ENCODE measurements at places on chromosomes 2 and 18.

DNA sequence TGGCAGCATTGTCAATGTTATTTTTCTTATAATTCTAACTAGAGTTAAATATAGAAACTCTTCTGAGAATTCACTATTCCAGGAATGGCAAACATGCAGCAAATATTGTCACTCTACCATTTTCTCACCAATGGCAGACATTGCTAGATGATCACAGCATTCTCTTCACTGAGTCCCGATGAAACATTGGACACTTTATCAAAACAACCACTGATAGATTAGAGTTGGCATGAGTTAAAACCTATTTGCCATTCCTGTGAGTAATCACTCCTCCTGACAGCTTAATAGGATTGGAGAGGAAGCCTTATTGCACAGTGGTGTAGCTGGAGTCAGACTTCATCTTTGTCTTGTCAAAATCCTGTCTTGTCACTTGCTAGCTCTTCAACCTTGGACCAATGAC, 163.9 kb upstream of the THUMPD2 start:
- DNase-seq: no peak

DNA sequence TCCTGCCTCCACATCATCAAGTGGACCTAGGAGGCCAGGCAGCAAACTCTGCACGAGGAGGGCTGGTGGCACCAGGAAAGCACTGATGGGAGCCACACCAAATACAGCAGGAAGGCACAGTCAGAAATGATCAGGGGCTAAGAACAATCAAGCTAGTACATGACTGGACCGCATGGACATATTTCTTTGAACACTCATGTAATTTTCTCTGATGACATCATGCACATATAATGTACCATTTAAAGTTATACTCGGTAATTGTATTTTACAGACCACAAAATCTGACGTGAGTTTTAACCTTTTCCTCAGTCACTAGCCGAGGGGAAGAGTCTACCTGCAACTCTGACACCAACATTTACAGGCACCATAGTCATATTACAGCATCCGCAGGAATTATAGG, 76.7 kb downstream of the XDH start:
- no peak for DNase-seq

DNA sequence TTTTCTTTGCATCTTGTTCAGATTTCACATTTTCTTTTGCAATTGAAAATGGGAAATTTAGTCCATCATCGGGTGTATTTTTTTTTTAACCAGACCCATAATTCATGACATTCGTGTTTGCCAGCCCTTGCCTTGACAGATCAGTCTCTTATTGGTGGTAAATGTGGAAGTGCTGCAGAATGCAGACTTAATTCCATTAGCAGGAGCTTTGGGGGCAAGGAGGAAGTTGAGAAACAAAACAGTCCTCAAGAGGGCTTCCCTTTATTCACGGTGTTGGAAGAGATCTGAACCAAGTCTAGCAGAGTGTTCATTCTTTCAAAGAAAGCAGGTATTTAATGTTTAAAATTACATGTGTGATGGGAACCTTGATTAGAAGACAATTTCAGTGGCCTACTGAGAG, 16.6 kb upstream of the RPE start:
- no peak for DNase-seq

DNA sequence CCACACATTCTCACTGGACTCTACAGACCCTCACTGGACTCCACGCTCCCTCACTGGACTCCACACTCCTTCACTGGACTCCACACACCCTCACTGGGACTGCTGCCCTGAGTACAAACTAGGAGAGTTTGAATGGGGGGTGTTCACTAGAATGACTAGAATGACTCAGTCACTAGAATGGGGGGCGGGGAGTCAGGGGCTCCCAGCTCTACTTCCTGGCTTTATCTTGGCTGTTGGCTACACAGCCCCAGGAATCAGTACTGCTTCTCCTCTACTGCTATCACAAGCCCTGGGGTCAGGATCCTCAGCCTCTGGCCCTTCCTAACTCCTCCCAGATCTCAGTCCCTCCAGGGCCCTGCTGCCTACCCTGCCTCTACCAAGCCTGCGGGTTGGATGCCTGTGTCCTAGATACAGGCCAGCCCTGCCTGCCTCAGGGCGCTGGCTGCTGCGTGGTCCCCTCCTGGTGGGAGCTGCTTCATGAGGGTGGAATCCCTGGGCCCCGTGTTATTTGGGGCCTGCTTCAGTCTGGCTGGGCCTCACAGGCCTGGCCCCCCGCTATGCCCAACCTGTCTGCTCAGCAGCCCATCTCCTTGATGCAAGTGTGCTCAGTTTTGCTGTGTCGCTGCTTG, 7.8 kb downstream of the PTMA start:
- no peak for DNase-seq

GRCh38 chr18:62281684-62282083, 43.4 kb upstream of the TNFRSF11A start:
- no peak for DNase-seq

GRCh38 chr18:48345596-48345995, 63.6 kb downstream of the ZBTB7C start:
- DNase-seq: no peak

DNA sequence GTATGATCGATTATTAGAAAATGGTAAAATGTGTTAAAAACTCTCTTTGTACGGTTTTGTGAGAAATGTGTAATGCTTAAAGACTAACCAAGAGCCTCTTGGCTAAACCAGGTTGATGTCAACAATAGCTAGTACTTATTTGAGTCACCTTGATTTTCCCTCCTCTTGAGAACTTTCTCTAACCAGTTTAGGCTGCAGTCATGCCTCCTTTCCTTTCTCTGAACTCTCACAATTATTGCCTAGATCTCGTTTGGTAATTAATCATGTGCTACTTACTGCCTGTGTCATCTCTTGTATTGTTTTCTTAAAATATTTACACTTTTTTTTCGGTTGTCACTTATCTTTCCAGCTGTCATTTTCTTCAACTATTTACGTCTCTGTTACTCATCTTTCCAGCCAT, 1.1 kb upstream of the EPC2 start:
- DNase-seq: no peak

Measured in head of caudate nucleus (tissue), 42 donors.